ENCODE measurements at places on chromosomes 2 and 18. TPM values are rescaled to one million over a fixed set of nuclear protein-coding genes. Genes with fewer than 3 reads are reported as not detected.

DNA sequence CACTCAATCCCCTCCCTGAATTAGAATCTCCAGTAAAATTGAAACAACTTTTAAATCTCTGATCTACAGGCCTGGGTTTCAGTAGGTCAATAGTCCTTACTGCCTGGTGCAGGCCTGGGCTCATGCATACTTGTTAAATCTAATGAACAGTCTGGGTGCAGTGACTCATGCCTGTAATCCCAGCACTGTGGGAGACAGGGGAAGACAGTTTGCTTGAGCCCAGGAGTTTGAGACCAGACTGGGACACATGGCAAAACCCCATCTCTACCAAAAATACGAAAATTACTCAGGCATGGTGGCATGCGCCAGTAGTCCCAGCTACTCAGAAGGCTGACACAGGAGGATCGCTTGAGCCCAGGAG lies 94.7 kb upstream of the SP3 start:
- H3K4me1 ChIP-seq, result peaks cover 4% of the 10 kb centered on the region
- no peak overlapping the region for H3K27ac ChIP-seq
- no peaks in the 10 kb centered on the region for H3K27me3 ChIP-seq
- DNase-seq, result no peak
- H3K36me3 ChIP-seq, result no peaks in the 10 kb centered on the region

The ALPG gene
- 0.49 TPM for total RNA-seq

DNA sequence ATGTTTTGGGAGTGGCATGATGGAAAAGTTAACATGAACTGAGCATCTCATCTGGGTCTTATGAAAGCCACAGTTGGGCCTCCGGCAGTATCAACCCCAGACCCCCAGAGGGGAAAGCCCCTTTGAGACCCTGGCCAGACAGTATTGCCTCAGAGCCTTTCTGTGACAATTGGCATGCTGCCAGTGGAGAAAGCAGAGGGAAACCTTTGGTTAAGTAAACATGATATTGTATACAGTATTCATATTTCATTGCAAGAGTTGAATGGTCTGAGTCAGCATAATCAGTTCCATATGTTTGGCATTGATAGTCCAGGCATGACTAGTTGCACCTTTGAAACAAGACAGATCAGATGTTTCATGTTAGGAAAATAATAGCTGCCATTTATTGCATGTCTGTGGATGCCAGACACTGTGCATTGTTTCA lies 20.0 kb downstream of the MERTK start:
- H3K27me3 ChIP-seq, result no peaks in the 10 kb centered on the region
- H3K27ac ChIP-seq, result no peak overlapping the region
- H3K4me3 ChIP-seq, result no peak overlapping the region
- peaks cover 9% of the 10 kb centered on the region for H3K4me1 ChIP-seq

The POMC gene
- 3.3 TPM for total RNA-seq

GRCh38 chr2:38301340-38301968 lies 75.6 kb downstream of the ATL2 start:
- peaks cover 53% of the 10 kb centered on the region for H3K36me3 ChIP-seq
- H3K27me3 ChIP-seq, result no peaks in the 10 kb centered on the region
- H3K4me3 ChIP-seq, result no peak overlapping the region

DNA sequence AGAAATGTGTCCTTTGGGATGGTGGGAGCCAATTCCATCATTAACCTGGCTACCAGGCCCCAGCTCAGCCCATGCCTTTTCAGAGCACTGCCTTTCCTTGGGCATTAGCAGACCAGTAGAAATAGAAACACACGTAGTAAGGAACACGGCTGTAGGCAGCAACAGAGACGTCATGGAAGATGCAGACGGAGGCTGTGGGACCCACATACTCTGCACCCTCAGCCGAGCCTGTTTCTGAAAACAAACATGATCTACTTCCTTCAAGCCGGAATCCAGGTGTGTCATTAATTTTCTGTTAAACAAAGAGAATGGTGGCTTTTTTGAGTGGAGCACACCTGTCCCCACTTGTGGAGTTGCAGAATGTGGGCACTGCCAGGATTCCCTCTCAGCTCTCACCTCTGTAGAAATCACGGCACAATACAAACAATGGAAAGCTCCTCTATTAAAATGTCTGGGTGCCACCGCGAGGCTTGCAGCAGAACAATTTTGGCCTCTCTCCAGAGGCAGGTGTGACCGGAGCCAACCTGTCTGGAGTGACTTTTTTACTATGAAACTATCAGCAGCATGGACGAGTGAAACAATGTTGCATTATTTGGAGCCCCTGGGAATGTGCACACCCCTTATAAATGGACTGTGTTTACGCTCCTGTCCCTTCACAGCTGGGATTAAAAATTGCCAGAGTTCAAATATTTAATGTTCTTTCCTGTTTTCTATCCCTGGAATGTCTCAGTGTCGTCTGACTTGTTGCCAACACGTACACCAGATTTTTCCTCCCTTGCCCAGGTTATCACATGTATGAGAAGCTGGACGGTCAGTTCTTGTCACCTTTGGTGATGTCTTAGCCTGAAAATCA lies 31.7 kb downstream of the SPP2 start:
- H3K36me3 ChIP-seq, result no peaks in the 10 kb centered on the region
- peak overlapping the region; percentile 31 for H3K27ac ChIP-seq
- DNase-seq, result peak; percentile 66
- no peaks in the 10 kb centered on the region for H3K4me1 ChIP-seq

DNA sequence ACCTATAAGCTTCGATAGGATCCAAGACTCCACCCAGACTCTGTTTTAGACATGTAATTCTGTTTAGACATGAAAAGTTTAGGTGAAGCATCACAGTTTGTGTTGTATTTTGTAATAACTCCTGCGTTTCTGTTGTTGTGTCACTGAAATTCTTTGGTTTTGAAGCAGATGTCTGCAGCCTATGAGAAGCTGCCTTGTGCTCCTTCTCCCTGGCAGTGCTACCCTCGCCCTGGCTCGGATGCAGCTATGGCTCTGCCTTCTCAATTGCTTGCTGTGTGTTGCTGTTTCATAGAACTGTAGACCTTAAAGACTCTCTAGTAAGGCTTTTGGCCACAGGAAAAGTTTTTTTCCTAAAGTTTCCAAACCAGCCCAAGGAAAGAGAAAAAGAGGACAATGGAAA lies 40.2 kb upstream of the ZNF638 start:
- no peaks in the 10 kb centered on the region for H3K4me1 ChIP-seq
- H3K27me3 ChIP-seq, result peaks cover 9% of the 10 kb centered on the region
- no peaks in the 10 kb centered on the region for H3K36me3 ChIP-seq
- DNase-seq, result no peak
- no peak overlapping the region for H3K4me3 ChIP-seq

The CCDC178 gene
- total RNA-seq, result 2.5 TPM

Data from upper lobe of right lung (tissue), 1 donor.